HEK293T (cell line): ENCODE measurements at places on chromosomes 5 and 9.

- no peak for DNase-seq
Observed at GRCh38 chr9:69371001-69371400, 46.0 kb downstream of the ENTREP1 start.

DNA sequence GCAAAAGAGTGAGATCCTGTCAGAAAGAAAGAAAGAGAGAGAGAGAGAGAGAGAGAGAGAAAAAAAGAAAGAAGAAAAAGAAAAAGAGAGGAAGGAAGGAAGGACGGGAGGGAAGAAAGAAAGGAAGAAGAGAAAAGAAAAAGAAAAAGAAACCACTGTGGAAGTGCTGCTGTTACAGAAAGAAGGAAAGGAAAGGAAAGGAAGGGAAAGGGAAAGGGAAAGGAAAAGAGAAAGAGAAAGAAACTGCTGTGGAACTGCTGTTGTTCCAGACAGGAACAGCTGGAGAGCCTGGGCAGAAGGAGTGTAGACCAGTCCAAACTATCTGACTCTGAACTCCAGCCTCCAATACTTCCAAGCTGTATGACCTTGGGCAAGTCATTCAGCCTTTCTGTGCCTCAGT lies 220.7 kb upstream of the WWC1 start:
- no peak for DNase-seq

DNA sequence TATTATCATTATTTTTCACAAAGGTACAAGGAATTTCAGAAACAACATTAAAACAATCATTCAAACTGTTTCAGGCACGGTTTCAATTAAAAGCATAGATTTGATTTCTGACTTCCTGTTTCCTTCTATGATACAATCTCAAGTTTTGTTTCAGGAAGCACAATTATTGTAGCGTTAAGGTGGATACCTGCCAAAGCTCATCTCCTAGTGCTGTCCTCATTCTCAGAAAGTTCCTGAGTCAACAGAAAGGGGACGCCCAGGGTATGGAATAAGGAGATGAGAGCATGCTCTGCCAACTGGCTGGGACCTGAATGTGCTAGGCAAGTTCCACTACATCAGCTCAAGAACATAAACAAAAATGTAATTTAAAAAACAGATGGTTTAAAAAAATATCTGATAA lies 2.0 kb upstream of the TRIM14 start:
- DNase-seq = no peak

DNA sequence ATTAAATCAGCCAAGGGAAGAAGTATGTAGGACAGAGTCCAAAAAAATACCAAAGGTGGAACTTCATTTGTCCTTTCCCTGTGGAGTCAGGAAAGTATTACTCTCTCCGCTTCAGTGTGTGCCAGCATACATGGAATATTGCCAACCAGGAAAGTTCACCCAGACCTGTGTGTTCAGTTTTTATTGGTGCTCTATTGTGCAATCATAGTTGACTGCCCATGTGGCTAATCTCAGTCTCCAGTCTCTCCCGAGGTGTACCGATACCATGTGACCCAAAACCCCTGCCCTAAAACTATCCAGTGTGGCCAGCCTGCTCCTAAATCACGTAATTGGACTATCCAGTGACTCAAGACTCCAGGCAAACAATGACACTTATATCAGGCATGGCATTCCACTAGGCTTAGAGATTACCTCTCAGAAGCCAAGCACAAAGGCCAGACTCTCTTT lies 38.8 kb downstream of the NFX1 start:
- no peak for DNase-seq

- DNase-seq = peak; percentile 54
Observed at GRCh38 chr5:157471709-157472108, 11.7 kb downstream of the NIPAL4 start.

DNA sequence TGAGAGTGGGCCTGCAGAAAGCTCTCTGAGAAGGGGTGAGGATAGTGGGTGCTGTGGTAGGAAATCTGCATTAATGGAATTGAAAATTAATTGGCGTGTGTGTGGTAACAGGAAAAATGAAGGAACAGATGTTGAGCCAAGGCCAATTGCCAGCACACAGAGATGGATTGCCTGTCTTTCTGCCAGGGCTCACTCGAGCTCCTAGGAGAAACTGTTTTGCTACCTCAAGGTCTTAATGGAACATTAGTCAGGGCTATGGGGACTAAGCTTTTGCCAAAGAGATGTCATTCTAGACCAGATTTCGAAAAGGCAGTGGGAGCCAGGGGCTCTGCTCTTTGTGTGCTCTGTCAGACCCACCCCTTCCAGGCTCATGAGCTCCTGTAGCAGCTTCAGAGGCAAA lies 124.0 kb upstream of the EFNA5 start:
- DNase-seq = no peak

DNA sequence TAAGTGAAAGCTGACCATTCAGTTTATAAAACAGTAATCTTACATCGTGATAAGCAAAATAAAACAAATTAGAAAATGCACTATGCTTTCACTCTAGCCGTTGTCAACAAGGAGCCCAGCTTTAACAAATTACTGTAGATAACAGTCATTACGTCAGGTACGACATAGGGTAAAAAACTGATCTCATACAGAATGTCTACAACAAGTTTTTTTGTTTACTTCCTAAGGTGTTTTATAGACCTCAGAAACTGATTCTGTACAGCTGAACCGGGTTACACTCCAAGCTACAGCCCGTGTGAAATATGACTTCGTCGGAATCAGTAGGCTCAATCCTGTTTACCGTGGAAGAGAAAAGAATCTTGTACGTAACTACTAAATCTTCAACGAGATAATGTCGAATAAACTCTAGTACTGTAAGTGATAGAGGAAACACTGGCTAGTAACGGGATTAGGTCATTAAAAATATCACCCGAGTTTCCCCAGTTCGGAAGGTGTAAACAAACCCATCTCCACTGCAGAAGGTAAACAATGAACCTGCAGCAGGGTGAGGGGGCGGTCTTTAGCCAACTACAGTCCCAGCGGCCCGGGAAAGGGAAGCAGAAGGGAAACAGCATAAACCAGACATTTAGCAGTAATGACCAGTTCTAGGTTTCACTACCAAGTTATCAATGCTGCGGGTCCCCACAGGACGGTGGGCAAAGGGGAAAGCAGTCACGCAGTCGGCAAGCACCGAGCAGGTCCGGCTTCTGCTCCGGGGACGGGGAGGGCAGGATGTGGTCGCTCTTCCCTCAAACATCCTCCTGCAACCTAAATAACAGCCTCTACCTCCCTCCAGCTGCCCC lies 1.1 kb downstream of the RICTOR start:
- DNase-seq = peak; percentile 46

GRCh38 chr5:107799306-107799705 lies 128.6 kb upstream of the EFNA5 start:
- no peak for DNase-seq

- no peak for DNase-seq
Observed at GRCh38 chr5:80804332-80804731, 149.5 kb upstream of the DHFR start.

GRCh38 chr5:111513131-111513520 lies 791 bp upstream of the STARD4 start:
- no peak for DNase-seq

GRCh38 chr5:60195083-60195482 lies 301.6 kb upstream of the PDE4D start:
- DNase-seq = no peak

- DNase-seq = no peak
Observed at GRCh38 chr5:1471240-1471853, 26.1 kb upstream of the SLC6A3 start.

DNA sequence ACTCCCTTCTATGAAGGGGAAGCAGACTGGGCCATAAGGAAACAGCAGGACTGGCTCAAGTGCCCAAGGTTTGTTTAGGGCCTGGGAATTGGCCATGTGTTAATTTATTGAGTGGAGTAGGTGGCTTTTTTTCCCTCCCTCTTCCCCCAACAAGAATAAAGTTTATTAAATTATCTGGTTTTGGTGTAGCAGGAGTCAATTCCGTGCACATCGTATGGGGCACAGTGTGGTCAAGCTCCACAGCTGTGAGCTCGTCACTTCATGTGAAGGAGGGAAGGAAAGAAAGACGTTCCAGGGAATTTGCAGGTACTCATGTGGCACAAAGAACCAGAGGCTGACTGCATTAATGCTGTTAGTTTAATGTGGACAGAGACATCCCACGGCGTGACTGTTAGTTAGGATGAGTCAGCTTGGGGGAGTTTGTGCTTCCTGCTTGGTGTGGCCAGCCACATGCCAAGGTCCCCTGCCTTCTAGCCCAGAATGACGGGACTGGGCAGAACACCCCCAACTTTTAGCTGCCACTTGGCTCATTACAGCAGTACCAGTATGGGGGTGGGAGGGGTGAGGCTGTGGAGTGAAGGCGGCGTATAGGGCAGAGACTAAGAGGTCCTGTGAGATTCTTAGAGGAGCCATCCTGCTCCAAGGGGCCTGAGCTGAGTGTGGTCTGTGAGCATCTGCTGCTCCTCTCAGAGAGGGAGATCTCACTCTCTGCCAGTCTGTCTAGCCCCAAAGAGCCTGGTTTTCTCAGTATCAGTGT lies 33.2 kb downstream of the CSF1R start:
- no peak for DNase-seq

GRCh38 chr9:36424289-36425055 lies 24.4 kb upstream of the RNF38 start:
- DNase-seq = no peak

DNA sequence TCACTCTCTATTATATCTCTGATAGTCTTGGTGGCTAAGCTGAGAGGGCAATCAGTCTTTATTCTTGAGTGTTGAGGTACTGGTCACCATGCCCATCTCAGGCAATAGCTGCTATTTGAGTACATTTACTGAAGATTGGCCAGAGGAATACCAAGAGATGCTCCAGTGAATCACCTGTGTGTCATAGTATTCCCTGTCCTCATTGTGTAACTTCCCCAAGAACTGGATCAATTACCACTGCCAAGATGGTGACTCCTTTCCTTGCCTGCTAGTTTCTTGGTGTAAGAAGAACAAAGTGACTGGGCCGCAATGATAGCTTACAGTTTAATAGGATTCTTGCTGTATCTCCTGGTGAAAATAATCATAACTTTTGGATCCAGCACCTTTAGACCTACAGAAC lies 418.7 kb upstream of the KIF2A start:
- no peak for DNase-seq

GRCh38 chr5:109707531-109707930 lies 17.8 kb downstream of the MAN2A1 start:
- no peak for DNase-seq

GRCh38 chr5:116044073-116044472 lies 11.8 kb downstream of the ARL14EPL start:
- no peak for DNase-seq
